ENCODE measurements at places on chromosomes 4 and X.
A peak's percentile ranks its signal among the peaks of the same experiment; 100 is the strongest.

GRCh38 chrX:10146346-10146745 lies 10.4 kb upstream of the CLCN4 start:
- no peak for DNase-seq

GRCh38 chr4:140094438-140095420 lies 59.3 kb downstream of the MAML3 start:
- DNase-seq: no peak

- no peak for DNase-seq
Measured at GRCh38 chr4:17708992-17709762, 72.2 kb downstream of the FAM184B start.

- no peak for DNase-seq
Measured at GRCh38 chr4:23837371-23837770, 52.5 kb downstream of the PPARGC1A start.

GRCh38 chr4:155789391-155789790 lies 30.6 kb downstream of the GUCY1B1 start:
- DNase-seq: no peak

DNA sequence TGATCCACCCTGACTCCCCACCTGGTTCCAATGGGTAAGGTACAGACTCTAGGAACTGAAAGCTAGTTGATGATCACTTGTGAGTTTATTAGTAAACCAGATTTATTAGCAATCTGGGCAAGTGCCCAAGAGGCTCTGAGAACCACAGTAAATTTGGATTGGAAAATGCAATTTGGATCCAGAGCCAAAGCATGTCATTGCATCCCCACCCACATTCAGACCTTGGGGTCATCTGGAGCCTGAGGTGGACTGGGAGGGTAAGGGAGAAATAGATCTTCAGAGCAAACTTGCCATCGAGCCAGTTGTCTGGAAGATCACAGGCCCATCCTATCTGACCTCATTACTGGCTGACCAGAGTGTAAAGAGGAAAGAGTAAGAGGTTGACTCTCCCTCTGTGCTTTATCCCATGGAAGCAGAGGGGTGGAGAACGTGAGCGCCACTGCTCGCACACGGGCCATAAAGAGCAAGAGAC lies 78.7 kb upstream of the RASGEF1B start:
- no peak for DNase-seq

DNA sequence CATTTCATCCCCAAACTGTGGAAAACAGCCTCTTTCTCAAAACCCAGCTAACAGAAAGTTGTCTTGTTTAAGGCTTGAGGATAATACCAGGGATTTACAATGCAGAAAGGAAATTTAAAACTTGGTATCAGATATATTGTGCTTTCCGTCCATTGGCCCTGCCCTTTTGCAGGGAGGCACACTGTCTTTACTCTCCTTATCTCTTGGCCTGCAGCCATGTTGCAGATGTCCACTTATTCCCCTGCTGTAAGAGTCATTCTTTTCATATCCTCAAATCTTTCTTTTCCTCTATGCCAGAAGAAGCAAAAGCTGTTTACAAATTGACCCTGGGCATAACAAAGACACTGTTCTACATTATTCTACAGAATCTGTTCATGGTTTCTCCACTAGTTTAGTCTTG lies 75.6 kb upstream of the DYNLT3 start:
- no peak for DNase-seq

GRCh38 chr4:148643851-148644250 lies 201.6 kb upstream of the NR3C2 start:
- no peak for DNase-seq

- no peak for DNase-seq
Measured at GRCh38 chr4:74158466-74159142, 686 bp downstream of the MTHFD2L start.

DNA sequence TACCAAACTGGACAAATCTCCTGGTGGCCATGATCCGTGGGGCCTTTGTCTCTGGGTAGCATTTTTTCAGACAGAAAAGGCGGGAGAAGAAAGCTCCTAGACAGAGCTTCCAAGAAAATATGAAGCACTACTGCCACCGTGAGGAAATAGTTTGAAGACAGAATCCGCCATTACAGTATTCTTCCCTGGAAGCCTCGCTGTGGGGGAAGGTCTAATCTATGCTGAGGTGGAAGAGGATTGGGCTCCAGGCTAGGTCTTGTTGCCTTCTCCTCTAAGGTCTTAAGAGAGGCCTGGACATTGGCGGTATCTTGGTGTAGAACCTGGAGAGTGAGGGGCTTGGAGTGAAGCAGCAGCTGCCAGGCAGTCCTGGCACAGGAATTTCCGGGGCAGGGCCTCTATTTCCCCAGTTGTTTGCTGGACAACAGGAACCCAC lies 218.9 kb downstream of the OR13H1 start:
- DNase-seq: no peak

GRCh38 chr4:155684892-155685541 lies 18.4 kb downstream of the GUCY1A1 start:
- no peak for DNase-seq

- DNase-seq: no peak
Measured at GRCh38 chr4:104591510-104591911, 96.8 kb upstream of the CXXC4 start.

DNA sequence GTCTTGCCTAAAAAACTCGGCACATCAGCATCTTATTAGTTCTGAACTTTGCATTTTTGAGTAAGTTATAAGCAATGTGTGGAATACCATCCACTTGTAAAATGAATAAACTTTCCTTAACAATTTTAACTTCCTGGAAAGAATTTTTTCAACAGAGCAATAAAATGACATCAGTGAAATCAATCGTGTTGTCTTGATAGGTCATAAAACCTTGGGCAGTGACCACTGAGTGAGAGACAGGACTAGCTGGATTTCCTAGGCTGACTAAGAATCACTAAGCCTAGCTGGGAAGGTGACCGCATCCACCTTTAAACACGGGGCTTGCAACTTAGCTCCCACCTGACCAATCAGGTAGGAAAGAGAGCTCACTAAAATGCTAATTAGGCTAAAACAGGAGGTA lies 403.0 kb upstream of the CNKSR2 start:
- no peak for DNase-seq

- DNase-seq: peak; percentile 67
Measured at GRCh38 chr4:8182858-8183725, 16.0 kb upstream of the SH3TC1 start.

DNA sequence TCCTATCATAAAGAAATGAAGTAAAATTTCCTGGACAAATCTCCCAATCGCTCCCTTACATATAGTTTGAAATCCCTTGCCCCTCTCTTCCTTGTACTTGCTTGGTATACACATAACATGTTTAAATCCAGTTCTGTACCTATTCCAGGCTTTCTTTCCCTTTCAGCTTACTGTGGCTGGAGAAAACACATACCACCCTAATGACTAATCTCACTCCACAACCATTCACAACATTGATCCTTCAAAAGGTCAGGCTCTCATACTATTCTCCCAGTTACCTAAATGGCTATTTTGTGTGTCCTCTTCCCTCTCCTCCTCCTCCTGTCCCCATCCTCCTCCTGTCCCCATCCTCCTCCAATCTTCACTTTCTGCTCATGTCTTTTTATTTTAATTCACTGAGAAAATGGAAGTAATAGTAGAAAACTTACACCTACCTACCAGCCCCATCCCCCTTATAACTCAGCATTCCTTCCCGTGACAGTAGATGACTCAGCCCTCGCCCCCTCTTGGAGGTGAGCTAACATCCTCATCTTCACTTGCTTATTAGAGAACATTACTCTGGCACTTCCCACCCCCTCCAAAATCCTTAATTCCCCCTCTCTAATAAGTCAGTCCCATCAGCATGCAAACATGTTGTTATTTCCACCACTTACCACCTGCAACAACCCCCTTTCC lies 77.5 kb downstream of the IL15 start:
- DNase-seq: peak; percentile 48

DNA sequence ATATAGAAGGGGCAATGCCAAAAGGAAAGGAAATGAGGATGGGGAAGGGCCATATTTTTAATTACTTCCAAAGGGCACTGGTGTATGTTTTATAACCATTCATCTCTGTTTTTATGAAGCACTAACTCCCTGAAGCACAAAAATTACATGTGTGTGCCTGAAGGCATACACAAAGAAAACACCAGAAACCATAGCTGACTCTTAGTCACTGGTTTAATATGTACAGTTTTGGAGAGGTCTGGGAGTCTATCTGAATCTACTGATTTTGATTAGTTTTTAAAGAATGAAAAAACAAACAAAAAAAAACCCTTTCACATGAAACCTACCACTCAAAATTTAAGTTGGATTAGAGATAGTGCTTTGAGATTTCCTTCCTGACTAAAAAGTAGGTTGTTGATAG lies 438.7 kb downstream of the RPA4 start:
- no peak for DNase-seq

DNA sequence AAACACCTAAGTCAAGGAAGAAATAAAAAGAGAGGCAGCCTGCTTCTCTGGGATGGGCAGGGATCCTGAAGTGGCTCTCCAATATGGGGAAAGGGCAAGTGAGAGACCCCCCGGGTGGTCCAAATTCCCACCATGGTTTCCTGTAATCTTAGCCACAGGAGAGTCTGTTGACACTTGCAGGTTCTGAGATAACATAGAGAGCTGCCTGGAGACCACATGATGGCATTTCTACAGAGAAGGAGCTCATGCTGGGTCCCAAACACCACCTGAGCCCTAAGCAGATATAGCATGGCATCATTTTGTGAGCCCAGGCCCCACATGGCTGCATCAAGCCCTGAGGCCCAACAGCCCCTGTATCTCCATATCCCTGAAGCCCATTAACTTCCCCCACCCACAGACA lies 26.1 kb downstream of the PABPC1L2B start:
- no peak for DNase-seq

DNA sequence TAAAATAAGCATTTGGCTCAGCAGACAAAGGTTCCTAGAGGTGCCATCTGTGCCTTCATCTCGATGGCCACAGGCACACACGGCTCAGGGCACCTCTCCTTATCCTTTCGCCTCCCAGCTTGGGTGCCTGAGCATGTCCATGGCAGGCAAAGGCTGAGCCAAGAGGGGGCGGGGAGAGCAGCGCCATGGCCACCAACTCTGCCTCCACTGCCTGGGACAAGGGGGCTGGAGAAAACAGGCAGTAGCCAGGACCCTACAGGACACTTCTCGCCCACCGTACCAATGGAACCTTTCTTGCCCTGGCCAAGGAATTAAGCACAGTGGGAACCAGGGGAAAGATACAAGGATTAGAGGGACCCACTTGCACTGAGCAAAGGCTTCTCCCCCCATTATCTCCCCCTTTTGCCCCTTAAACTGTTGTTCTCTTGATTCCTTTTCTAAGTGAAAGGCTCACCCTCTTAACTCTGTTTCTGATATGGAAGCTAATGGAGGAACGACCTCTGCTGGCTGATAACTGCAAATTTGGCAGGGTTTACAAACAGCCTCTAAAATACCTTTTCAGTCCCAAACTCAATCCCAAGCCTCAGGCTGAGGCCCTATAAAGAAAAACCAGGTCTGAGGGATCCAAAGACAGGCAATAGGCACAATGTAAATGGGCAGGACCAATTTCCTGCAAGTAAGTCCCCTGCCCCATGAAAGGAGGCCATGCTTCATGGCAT lies 335.2 kb downstream of the ADAM29 start:
- no peak for DNase-seq

DNA sequence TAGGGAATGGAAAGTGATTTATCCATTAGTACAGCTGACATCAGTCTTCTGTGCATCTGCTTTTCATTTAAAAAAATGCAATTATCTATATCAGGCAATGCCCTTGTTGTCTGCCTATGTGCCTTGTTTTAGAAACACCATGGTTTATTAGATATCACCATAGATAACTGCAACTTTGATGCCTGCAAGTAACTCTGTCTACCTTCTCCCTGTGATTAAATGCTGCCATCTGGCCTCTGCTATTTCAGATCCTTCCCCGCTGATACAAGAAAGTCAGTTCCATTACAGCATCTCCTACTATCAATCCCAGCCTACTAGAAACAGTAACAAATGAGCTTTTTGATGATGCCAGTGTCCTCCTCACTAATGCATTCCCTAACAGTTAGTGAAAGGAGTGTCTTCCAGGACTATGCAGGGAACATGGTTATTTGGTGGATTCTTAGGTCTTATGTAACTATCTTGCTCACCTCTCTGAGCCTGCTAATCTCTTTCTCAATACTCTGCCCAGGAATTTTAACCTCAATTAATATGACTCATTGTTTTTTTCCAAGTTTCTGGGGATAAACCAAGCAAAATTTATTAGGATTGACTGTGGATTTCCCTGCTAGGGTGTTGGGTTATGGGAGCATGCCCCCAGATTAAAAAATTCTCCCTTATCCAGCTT lies 444.9 kb downstream of the RAPGEF2 start:
- peak; percentile 61 for DNase-seq

DNA sequence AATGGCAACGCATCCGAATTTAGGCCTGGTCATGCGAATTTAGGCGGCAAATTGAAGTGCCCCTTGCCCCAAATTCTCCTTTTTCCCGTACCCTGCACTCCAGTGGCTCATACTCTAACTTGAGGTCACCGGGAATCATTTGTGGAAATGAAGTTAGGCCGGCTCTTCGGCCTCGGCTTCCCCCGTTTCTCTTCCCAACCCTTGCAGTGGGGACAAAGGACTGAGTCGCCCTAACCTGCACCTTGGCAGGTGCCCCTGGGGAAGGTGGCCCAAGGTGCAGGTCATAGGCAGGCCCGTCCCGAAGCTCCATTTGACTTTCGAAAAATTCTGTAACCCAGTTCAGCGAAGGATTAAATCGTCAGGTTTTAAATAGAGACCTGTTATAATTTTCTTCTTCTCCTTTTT lies 811 bp downstream of the SRD5A3 start:
- no peak for DNase-seq

DNA sequence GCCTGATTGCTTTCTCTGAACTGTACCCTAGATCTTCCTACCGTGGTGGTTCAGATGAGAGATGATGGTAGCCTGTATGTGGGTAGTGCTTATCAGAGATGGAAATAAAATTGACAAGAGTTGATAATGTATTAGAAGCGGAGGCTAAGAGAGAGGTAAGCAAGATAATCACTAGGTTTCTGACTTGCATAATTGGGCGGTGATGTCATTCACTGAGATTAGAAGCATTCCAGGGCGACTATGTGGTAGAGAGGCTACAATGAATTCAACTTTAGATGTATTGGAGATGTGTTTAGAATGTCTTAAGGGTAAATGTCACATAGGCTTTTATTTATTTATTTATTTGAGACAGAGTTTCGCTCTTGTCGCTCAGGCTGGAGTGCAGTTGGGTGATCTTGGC lies 415 bp upstream of the TENM3 start:
- DNase-seq: no peak

DNA sequence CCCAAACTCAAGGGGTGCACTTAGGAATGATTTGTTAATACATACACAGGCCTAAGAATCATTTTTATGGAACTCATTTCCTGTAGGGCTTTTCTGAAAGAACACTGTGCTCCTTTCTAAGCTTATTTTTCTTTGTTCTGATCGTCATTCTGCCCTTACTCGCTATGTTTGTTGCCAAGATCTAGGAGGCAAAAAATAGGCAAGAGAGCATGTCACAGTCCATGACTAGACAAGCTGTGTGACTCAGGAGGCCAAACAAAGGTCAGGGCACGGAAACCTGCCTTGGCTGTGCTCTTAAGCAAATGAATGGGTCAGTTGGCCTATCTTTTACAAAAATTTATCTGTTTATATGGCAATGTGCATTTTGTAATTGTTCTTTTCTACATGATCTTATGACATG lies 42.5 kb upstream of the C1GALT1C1 start:
- peak; percentile 20 for DNase-seq
